ENCODE measurements at places on chromosomes 16 and 17.
A peak's percentile ranks its signal among the peaks of the same experiment; 100 is the strongest.

- DNase-seq = no peak
Measured at GRCh38 chr16:12096157-12096777, 119.7 kb downstream of the SNX29 start.

DNA sequence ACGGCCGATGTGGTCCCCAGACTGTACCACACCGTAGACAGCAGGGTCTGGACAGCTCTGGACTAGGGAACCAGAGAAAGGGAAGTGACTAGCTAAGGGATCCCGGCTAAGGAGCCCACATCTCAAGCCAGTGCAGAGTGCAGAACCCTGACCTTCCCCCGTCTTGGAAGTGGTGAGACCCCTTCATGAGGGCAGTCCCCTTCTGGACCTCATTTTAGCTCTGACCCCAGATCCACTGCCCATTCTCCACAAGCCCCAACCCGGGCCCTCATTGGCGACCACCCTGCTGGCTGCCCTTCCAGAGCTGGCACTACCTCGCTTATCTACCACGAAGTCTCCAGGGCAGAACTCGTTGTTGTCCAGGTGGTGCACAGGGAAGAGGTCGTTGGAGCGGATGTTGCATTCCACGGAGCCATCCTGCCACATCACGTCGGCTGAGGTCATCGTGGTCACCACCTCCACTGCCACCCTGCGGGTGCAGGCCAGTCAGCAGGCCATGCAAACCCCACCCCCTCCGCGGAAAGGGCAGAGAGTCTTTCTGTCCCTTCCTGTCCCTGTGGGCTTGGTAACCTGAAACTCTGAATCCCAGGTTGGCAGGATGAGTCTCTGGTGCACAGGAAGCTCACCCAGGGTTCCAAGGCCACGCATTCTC, 14.2 kb downstream of the SPHK1 start:
- no peak for DNase-seq

DNA sequence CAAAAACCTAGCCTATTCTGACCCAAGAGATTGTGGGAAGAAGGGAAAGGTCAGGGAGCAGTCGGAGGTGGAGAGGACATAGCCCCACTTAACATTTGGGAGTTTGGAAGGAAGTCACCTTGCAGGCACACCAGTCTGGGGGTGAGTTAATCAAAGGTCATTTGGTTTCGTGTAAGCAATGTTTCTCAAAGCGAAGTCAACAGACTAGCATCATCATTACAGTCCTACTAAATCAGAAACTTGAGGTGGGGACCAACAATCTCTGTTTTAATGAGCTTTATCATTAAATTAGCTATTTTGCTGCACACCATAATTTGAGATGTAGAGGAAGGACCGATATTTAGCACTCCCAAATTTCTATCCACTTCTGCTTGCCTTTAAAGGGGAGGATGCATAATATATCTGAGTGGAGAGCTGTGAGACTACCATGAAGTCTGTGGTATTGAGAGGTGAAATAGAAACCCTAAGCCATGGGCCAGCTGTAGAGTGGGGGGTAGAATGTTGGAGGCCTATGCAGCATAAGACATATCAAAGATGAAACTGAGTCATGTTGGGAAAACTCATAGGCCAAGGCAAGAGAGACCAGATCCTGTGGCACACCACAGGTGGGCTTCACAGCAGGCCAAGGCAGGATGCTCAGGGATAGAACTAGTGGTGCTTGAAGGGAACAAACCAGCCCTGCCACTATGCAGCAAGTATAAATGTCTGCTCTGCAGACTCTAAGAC, 141.7 kb upstream of the ANKFN1 start:
- DNase-seq = no peak

DNA sequence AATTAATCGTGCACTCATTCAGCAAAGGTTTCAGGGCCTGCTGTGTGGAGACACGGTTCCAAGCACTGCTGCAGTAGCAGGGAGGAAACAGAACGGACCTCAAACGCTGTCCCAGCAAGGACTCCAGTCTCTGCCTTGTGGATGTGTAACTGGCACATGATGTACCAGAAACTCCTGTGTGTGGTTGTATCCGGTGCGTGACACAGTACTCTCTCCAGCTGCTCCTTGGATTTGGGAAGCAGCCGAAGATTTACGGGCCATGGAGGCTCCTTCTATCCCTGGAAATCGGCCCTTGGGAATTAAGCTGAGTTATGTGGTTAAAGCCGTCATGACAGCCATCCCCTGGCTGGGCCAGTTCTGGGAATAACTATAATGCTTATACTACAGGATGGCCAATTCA, 8.5 kb upstream of the ANKRD11 start:
- no peak for DNase-seq

- DNase-seq = peak; percentile 34
Measured at GRCh38 chr17:16987830-16988601, 16.1 kb upstream of the TNFRSF13B start.

Measured in OCI-M1 (cell line).